ENCODE measurements at places on chromosomes 5 and 9.

GRCh38 chr5:6861667-6862066 is 148.4 kb downstream of the TENT4A start:
- no peak for DNase-seq

- no peak for DNase-seq
Measured at GRCh38 chr9:18694959-18695668, 221.2 kb downstream of the ADAMTSL1 start.

- no peak for DNase-seq
Measured at GRCh38 chr5:177457852-177458681, 11.5 kb downstream of the PRR7 start.

GRCh38 chr9:132494857-132495256 is 84.8 kb downstream of the CFAP77 start:
- DNase-seq = no peak

DNA sequence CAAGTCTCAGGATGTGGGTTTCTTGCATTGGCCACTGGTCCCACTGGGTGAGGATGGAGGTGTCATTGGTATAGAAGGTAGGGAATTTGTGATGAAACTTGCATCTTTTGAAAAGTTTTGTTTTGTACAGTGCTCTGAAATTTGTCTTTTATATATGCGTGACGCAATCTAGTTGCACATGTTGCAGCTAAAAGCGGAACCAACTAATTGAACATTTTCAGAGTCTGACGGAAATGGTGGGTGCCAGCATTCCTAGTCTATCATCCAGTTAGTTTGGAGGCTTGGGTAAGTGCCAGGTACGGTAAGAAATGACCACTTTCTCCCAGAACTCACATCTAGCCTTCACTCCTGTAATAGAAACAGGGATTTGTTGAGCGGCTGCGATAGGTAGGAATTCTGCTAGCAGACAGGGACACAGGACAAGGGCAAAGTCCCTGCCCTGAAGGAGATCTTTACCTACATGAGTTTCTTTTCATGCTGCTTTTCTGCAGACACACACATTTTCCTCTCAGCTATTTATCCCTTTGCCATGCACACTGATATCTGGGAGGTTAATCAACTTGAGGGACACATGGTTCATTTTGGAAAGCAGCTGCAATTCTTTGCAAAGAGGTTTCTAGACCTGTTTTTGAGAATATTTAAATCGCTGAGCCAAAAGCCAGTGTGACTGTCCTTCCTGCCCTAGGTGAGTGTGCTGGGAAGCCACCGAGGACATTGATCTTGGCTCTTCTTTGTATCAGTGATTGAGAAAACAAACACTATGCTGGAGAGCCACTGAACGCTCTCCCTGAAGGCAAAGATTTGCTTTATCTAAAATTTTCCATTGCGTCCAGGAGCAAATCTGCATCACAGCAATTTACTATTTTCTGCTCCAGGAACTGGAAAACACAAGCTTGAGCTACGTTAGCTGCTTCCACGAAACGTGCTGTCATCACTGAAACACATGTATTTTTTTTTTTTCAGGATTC is 89.7 kb downstream of the DAP start:
- no peak for DNase-seq

- DNase-seq = no peak
Measured at GRCh38 chr9:94926431-94926800, 199.9 kb downstream of the AOPEP start.

GRCh38 chr5:107464416-107464815 is 206.3 kb downstream of the EFNA5 start:
- no peak for DNase-seq

GRCh38 chr5:77066184-77066583 is 20.9 kb downstream of the ZBED3 start:
- no peak for DNase-seq

GRCh38 chr5:55188656-55189540 is 15.9 kb upstream of the CDC20B start:
- DNase-seq = no peak

DNA sequence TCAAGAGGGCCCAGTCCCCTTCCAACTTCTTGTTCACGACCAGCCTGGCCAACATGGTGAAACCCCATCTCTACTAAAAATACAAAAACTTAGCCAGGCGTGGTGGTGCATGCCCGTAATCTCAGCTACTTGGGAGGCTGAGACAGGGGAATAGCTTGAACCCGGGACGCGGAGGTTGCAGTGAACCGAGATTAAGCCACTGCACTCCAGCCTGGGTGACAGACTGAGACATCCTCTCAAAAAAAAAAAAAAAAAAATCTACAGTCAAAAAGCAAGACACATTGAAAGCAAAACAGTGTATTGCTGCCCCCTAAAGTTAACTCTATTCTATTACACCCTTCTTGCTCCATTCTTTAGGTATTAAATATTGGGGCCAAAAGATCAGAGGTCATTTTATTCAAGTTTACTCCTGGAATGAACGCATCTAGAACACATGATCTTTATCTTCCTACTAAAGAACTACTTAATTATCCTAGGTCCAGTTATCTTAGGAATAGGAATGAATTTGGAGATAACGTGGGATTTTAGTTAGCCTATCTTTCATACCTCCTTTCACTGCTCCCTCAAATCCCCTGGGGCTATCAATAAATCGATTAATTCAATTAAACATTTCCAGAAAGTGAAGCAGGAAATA is 2.4 kb downstream of the ATG12 start:
- DNase-seq = no peak

- no peak for DNase-seq
Measured at GRCh38 chr5:121525706-121526105, 326.0 kb upstream of the FTMT start.

DNA sequence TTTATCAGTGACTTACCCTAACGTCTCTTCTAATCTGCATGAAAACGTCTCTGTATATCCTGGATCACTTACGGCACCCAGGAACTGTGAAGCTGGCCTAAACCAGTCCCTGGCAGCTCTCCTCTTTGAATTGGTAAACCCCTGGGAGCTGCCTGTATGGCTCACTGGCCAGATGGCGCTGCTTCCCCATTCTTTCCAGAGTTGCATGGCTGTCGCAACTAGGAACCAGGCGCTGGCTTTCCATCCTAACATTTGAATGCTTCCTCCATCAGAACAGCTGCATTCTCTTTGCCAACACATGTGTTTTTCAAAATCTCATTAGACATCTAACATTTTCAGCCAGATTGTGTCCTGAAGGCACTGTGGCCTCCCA is 8.0 kb upstream of the PCA3 start:
- no peak for DNase-seq

GRCh38 chr5:146060221-146060585 is 45.2 kb downstream of the PLAC8L1 start:
- no peak for DNase-seq

Measured in cortex of kidney (tissue), 1 donor.